Chondrocyte (in vitro differentiated cells): ENCODE measurements at places on chromosomes 6 and 20. TPM values are rescaled to one million over a fixed set of nuclear protein-coding genes. Genes with fewer than 3 reads are reported as not detected.

DNA sequence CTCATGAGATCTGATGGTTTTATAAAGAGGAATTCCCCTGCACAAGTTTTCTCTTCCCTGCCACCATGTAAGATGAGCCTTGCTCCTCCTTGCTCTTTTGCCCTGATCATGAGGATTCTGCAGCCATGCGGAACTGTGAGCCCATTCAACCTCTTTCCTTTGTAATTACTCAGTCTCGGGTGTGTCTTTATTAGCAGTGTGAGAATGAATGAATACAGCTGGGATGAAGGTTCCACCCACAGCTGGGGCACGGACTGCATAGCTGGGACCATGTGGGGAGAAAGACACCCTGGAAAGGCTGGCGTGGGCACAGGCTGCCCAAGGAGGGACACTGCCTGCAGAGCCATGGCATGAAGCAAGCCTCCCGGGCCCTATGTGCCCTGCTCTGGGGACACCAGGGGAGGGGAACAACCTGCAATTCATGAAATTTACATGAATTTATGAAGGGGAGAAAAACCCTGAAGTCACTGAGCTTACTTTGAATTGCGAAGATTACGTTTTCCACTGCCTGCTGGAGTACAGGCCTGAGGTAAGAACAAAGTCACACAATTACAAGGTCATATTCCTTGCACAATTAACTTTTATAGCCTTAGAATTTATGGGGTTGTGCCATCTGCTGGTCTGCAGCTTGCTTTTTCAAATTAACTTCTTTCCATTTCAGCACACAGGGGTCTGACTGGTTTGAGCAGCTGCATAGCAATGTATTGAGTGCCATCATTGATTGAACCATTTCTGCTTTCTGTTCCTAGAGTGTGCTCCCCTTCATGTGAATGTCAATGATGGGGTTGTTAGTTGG is 46.2 kb downstream of the SLC22A1 start:
- H3K27ac ChIP-seq = no peak overlapping the region
- no peaks in the 10 kb centered on the region for H3K27me3 ChIP-seq
- H3K36me3 ChIP-seq = peaks cover 4% of the 10 kb centered on the region

GRCh38 chr6:26172608-26172968 is 85.4 kb downstream of the HFE start:
- H3K36me3 ChIP-seq = no peaks in the 10 kb centered on the region
- no peaks in the 10 kb centered on the region for H3K27me3 ChIP-seq
- peaks cover 25% of the 10 kb centered on the region for H3K4me1 ChIP-seq
- no peak for DNase-seq

- H3K27me3 ChIP-seq = no peaks in the 10 kb centered on the region
- H3K27ac ChIP-seq = no peak overlapping the region
- peaks cover 6% of the 10 kb centered on the region for H3K36me3 ChIP-seq
- no peak overlapping the region for H3K4me3 ChIP-seq
Observed at GRCh38 chr6:19059102-19059501, 672.0 kb downstream of the RNF144B start.

GRCh38 chr6:113122060-113122459 is 735.1 kb upstream of the MARCKS start:
- peak overlapping the region; percentile 86 for H3K27ac ChIP-seq
- H3K4me3 ChIP-seq = no peak overlapping the region
- H3K4me1 ChIP-seq = peaks cover 67% of the 10 kb centered on the region
- no peaks in the 10 kb centered on the region for H3K27me3 ChIP-seq
- DNase-seq = no peak

DNA sequence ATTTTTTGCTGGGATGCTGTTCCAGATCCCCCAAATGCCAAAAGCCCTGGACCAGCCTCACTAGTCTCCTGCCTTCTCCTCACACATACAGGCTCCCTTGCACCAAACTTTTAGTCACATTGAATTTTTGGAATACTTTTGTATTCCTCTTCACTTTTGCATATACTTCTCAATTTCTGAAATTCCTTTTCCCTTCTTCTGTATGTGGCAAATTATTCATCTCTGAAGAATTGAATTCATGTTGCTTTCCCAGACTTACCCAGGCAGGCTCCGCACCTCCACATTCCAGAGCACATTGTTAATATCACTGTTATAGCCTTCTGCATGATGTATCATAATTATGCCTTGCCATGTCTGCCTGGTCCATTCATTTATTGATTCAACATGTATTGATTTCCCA is 255.3 kb upstream of the POU3F2 start:
- peak overlapping the region; percentile 66 for H3K27ac ChIP-seq
- DNase-seq = no peak
- no peaks in the 10 kb centered on the region for H3K27me3 ChIP-seq
- H3K4me1 ChIP-seq = peaks cover 51% of the 10 kb centered on the region
- no peaks in the 10 kb centered on the region for H3K36me3 ChIP-seq

DNA sequence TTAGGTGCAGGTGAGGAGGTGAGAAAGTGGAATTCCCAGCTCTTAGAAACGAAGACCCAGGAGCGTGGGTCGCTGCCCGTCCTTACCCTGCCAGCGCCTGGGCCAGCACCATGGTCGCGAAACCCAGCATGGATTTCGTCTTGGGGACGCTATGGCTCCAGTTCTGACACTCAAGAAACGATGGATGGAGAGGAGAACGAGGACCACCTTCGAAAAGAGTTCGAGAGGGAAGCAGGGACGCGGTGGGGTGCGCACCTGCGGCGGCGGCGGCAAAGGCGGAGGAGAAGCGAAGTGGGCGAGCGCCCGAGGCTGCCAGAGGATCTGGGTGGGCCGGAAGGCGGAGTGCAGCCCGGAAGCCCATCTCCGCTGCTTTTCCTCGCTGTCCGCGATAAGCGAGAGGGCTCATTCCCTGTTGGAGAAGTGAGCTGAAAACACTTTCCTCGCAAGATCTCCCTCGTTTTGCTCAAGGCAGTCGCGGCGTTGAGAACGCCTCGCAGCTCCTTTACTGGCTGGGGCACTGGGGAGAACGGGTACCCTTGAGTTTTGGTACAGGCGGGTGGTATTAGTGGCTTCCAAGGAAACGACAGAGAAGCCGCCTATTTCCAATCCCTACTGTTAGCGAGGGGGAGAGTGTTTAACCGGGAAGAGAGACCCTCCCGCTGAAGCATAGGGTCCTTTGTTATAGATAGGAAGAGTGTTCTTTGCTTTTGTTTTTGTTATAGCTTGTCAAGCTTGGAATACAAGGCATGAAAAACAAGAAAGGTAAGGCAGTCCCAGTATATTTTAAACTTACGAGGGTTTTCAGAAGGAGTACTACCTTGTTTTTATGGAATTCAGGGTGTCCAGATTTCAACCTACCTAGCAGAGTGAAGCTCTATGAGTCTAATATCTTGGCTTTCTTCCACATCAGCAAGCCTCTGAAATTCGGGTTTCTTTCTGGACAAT is 109.5 kb downstream of the TRIM27 start:
- peak overlapping the region; percentile 66 for H3K4me3 ChIP-seq
- no peak for DNase-seq
- peaks cover 37% of the 10 kb centered on the region for H3K4me1 ChIP-seq
- peaks cover 84% of the 10 kb centered on the region for H3K27me3 ChIP-seq

- H3K36me3 ChIP-seq = no peaks in the 10 kb centered on the region
- peaks cover 12% of the 10 kb centered on the region for H3K27me3 ChIP-seq
- no peak for DNase-seq
- H3K4me3 ChIP-seq = no peak overlapping the region
Observed at GRCh38 chr6:170188571-170189001, 102.3 kb downstream of the DLL1 start.

- H3K4me3 ChIP-seq = no peak overlapping the region
- H3K27ac ChIP-seq = no peak overlapping the region
- DNase-seq = no peak
- no peaks in the 10 kb centered on the region for H3K36me3 ChIP-seq
- no peaks in the 10 kb centered on the region for H3K27me3 ChIP-seq
Observed at GRCh38 chr20:6651016-6651415, 116.5 kb upstream of the BMP2 start.

DNA sequence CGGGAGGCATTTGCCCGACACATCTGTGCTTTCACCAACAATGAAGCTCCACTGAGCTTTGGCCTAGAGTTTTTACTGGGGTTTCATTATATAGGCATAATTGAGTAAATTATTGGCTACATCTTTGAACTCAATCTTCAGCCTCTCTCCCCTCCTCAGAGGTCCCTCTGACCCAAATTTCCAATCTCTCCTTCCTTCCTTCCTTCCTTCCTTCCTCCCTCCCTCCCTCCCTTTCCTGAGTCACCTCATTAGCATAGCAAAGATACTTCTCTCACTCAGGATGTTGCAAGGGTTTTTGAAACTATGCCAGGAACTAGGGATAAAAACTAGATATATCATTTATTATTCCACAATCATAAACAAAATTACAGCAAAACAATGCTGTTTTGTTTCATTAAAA is 238.2 kb upstream of the PRND start:
- no peaks in the 10 kb centered on the region for H3K36me3 ChIP-seq
- H3K4me3 ChIP-seq = no peak overlapping the region
- peaks cover 17% of the 10 kb centered on the region for H3K27me3 ChIP-seq

DNA sequence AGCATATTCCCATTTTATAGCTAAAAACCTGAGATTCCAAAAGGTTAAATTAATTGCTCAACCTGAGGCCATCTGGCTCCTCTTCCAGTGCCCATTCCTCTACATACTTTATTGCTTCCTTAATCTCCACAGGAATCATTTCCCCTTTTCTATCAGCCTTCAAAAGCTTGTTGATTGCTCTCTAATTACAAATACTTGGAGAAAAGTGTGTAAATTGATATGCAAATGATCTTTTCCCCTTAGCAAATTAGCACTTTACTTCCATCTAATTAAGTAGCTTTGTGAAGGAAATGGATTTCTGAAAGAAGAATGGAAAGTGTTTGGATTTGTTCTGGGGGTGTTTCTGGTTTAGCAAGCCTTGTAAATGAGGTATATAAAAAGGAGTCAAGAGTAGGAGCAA is 323.3 kb downstream of the GRIK2 start:
- H3K27ac ChIP-seq = no peak overlapping the region
- no peak overlapping the region for H3K4me3 ChIP-seq
- no peak for DNase-seq
- no peaks in the 10 kb centered on the region for H3K36me3 ChIP-seq

- no peak overlapping the region for H3K4me3 ChIP-seq
- no peak for DNase-seq
- peaks cover 2% of the 10 kb centered on the region for H3K36me3 ChIP-seq
- H3K4me1 ChIP-seq = peaks cover 78% of the 10 kb centered on the region
- no peaks in the 10 kb centered on the region for H3K27me3 ChIP-seq
- H3K27ac ChIP-seq = peak overlapping the region; percentile 99
Observed at GRCh38 chr20:47316776-47317126, 39.7 kb downstream of the ZMYND8 start.

DNA sequence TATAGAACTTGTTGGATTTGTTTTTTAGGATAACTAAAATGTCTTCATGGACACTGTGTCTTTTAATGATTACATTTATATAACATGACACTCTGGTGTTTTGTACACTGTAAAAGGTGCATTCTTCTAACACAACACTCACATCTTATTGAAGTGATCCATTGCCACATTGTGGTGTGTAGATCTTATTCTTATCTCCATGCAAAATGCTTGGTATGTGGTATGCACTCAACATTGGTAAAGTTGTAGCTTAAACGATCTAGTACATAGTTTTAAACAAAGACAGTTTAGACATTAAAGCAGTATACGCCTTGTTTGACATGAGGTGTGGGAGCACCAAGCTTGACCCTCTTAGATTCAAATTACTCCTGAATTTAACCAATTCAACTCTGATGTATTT is 84.7 kb downstream of the SASH1 start:
- H3K36me3 ChIP-seq = peaks cover 5% of the 10 kb centered on the region
- no peak overlapping the region for H3K27ac ChIP-seq
- DNase-seq = no peak
- no peak overlapping the region for H3K4me3 ChIP-seq

DNA sequence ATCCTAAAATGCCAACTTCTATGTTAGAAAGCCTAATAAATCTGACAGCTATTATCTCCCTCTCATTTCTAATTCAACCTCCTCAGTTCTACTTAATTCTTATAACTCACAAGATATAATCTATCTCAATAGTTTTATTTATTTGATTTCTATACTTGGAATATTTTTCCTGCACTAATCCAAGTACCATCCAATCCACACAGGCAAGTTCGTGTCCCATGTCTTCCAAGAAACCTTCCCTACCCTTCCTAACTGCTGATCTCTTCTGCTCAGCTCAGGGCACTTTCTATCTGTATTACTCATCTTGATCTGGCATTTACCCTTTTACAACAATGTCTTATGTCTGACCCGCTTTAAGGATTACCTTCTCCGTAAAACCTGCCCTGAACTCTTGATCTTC is 18.2 kb downstream of the NCOA5 start:
- DNase-seq = no peak
- H3K4me3 ChIP-seq = no peak overlapping the region
- H3K36me3 ChIP-seq = peaks cover 26% of the 10 kb centered on the region
- no peak overlapping the region for H3K27ac ChIP-seq

- no peak for DNase-seq
- H3K27ac ChIP-seq = no peak overlapping the region
- no peaks in the 10 kb centered on the region for H3K36me3 ChIP-seq
- H3K4me3 ChIP-seq = no peak overlapping the region
Observed at GRCh38 chr6:108142240-108142639, 23.6 kb upstream of the NR2E1 start.

GRCh38 chr20:56940466-56940865 is 311.4 kb downstream of the TFAP2C start:
- no peak for DNase-seq
- no peak overlapping the region for H3K4me3 ChIP-seq
- H3K27me3 ChIP-seq = peaks cover 8% of the 10 kb centered on the region
- H3K27ac ChIP-seq = no peak overlapping the region
- H3K36me3 ChIP-seq = no peaks in the 10 kb centered on the region

DNA sequence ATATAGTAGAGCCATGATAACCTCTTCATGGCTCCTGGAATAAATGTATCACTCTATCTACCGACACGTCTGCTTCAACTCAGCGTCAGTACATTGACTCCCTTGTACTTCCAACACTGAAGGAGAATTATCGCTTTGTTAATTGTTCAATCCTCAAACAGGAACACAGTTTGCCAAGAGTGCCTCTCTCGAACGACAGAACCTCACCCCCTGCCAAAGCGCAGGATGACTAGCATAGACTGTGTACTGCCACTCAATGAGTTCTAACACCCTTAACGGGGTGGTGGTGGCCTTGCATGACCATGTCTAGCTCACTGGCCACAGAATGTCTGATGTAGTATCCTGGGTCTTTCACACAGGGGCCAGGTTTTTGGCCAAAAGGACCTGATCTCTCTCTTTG is 81.4 kb upstream of the HEY2 start:
- H3K36me3 ChIP-seq = no peaks in the 10 kb centered on the region
- no peak for DNase-seq
- peaks cover 12% of the 10 kb centered on the region for H3K4me1 ChIP-seq
- H3K27me3 ChIP-seq = no peaks in the 10 kb centered on the region
- H3K4me3 ChIP-seq = no peak overlapping the region

- H3K27me3 ChIP-seq = no peaks in the 10 kb centered on the region
- peaks cover 13% of the 10 kb centered on the region for H3K36me3 ChIP-seq
Observed at GRCh38 chr6:91415031-91415605, 828.2 kb upstream of the MAP3K7 start.

GRCh38 chr6:77038807-77039206 is 424.5 kb downstream of the HTR1B start:
- H3K4me1 ChIP-seq = peaks cover 24% of the 10 kb centered on the region
- H3K27me3 ChIP-seq = no peaks in the 10 kb centered on the region
- no peak for DNase-seq
- H3K27ac ChIP-seq = no peak overlapping the region
- H3K4me3 ChIP-seq = no peak overlapping the region

The PPP1R16B gene
- total RNA-seq = not detected in 3 replicates

The SLC4A11 gene
- 4.2 to 4.9 TPM (median 4.3 TPM) in 3 replicates for total RNA-seq

The PLEKHG1 gene
- 0.87 to 3.7 TPM (median 1.8 TPM) in 3 replicates for total RNA-seq

The HMGCLL1 gene
- total RNA-seq = 0.17 TPM in 1 of 3 replicates, not detected in the others

The GABRR1 gene
- not detected in 3 replicates for total RNA-seq

The CPNE5 gene
- total RNA-seq = 0.18 TPM in 1 of 3 replicates, not detected in the others

The SLC17A1 gene
- total RNA-seq = not detected in 3 replicates

The KHDC1L gene
- not detected in 3 replicates for total RNA-seq
